ENCODE measurements at places on chromosomes 12 and 14.
A peak's percentile ranks its signal among the peaks of the same experiment; 100 is the strongest.

- no peak for DNase-seq
Measured at GRCh38 chr12:93790472-93791152, 113.4 kb downstream of the CRADD start.

DNA sequence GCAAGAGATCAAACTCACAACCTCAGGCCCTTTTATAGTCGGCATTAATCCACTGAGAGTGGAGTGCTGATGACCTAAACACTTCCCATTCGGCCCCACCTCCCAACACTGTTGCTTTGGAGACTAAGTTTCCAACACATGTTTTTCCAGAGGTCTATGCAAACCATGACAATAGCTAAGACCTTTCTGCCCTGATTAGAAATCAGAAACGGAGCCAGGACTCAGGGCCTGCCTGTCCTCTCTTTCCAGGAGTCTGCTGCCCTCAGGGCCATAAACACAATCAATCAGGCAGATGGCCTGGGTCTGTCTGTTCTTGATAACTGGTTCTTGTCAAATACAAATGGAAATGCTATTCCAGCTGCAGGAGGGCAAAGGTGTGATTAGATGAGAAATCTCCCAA is 97.2 kb upstream of the PSMC1 start:
- no peak for DNase-seq

- DNase-seq = no peak
Measured at GRCh38 chr14:22764382-22764781, 2.1 kb upstream of the OXA1L start.

DNA sequence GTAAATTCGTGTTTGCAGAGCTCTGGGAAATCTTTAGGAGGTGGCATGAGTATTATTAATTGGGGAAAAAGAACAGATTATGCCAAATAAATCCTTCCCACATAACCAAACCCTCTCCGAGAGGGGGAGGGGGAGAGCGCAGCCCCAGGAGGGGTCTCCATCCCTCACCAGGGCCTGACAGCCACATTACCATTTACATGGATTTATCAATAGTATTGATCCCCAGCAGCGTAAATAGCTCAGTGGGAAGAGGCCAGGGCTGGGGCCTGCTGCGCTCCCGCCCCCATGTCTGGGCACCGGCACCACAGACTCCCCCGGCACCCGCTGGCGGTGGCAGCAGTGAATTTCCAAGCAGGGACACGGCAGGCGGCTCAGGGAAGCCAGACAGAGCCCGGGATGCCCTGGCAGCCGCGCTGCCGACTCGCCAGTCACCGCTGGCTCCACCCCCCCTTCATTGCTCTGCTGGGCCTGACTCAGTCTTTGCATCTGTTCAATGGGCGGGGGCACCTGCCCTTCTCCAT is 2.4 kb downstream of the NCOR2 start:
- no peak for DNase-seq

DNA sequence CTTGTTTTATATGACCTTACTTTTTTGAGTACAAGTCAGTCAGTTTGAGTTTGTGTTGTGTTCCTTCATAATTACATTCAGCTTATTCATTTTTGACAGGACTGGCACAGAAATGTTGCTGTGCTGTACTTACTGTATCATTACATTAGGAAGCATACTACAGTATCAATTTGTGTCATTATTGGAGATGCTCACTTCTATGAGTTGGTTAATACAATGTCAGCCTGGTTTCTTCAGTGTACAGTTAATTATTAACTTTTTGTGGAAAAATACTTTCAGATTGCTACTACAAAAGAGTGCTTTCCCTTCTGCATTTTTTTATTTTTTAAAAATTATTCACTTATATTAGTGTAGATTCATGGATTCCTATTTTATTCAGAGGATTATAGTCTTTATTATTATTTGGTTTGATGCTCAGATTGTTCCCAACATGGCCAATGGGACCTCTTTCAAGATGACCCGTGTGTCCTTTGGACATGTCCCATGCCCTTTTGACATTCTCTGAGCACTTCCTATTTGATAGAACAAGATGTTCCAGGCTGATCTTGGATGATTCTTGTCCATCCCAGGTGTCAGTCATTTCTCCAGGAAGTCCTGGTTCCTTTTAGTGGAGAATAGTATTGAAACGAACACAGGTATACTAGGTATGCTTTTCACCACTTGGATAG is 66.6 kb downstream of the MON2 start:
- DNase-seq = no peak

GRCh38 chr12:42660968-42661937 is 71.7 kb upstream of the PRICKLE1 start:
- no peak for DNase-seq

GRCh38 chr14:106417224-106418049 is 891.1 kb downstream of the TMEM121 start:
- peak; percentile 71 for DNase-seq

DNA sequence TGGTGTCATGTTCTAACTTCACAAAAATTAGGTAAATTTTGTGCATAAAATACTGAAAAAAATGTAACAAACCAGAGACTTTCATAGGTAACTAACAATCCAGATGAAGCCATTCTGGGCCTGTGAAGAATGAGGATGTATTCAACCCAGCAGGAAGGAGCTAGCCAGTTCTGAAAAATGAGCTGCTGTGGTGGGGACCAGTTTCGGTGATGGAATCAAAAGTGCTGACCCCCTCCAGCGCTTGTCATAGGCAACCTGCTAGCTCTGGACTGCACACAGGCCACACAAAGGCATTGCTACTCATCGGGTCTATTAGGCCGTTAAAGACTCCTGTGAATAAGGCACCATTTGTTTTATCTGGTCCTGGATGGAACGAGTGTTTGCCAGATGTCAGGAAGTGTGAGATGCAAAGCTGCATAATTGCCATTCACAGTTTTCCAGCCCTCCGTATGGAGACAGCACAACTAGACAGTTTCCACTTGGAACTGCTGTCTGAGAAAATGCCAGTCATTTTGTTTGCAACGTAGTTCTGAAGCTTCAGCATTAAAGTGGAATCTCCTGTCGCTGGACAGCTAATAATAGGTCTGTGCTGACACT is 3.3 kb upstream of the RIMBP2 start:
- no peak for DNase-seq

DNA sequence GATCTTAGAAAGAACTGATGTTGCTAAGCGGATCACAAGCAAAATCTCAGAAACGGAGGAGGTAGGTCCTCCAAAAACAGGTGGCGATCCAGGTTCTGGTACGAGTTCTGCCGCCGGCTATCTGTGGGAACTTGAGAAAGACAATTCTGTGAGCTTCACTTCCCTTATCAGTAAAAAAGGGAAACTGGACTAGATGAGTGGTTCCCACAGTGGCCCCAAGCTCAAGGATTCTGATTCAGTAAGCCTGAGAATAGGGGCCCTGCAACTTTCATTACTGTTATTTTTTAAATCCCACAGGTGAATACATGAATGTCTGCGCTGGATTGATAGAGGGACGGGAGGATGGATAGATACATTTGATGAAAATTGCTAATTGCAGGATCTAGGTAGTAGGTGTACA is 160.2 kb downstream of the PPM1H start:
- no peak for DNase-seq

- DNase-seq = no peak
Measured at GRCh38 chr12:77058740-77059139, 6.6 kb downstream of the E2F7 start.

- DNase-seq = no peak
Measured at GRCh38 chr12:22981711-22982110, 356.7 kb downstream of the ETNK1 start.

DNA sequence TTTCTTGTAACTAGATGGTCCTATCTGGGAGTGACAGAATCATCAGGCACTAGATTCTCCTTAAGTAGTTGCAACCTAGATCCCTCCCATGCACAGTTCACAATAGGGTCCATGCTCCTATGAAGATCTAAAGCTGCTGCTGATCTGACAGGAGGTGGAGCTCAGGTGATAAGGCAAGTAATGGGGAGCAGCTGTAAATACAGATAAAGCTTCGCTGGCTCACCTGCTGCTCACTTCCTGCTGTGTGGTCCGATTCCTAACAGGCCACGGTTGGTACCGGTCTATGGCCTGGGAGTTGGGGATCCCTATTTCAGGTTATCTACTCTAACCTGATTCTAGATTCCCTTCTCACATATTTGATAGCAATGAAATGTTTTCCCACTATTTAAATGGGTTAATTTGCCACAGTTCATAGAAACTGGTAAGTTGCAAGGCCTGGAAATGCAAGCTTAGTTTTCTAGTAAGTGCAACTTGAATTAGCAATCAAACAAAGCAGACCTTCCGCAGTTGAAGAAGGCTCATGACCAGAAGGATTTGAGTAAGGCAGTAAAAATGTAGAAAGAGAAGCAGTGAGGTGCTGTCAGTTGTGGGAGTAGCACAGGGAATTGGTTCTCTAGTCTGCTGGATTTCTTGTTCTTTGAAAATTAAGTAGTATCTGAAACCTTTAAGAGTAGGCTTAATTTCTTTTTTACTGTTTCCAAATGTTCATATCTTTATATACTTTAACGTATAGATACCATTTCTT is 332.3 kb downstream of the EGLN3 start:
- DNase-seq = no peak

DNA sequence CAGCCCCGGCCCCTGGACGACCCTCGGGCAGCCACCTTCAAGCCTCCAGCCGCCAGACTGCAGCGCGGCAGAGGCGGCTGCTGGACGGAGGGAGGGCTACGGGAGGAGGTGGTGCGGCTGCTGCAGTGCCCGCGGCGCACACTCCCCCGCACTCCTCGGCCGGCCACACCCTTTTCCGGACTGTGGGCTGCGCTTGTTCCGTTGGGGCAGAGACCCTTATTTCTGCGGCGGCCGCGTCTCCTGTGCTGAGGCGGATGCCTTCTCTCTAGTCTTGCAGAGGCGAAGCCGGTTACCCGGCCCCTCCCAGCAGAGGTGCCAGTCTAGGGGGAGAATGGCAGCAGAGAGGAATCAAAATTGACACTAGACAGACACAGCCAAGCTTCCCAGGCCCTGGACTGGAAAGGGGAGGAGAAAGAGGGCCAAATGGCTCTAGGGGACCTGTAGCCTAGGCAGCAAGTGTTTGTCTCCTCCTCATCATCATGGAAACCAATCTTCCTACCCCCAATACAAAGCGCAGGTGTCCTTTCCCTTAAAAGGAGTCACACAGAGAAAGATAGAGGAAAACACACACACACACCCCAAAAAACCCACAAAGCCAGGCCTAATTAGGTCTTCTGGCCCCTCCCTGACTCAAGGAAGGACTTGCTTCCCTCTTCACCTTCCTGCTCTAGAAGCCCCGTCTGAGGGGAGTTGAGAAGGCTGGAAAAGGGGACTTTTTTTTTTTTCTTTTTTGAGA is 1.3 kb downstream of the ESYT1 start:
- DNase-seq = peak; percentile 81

DNA sequence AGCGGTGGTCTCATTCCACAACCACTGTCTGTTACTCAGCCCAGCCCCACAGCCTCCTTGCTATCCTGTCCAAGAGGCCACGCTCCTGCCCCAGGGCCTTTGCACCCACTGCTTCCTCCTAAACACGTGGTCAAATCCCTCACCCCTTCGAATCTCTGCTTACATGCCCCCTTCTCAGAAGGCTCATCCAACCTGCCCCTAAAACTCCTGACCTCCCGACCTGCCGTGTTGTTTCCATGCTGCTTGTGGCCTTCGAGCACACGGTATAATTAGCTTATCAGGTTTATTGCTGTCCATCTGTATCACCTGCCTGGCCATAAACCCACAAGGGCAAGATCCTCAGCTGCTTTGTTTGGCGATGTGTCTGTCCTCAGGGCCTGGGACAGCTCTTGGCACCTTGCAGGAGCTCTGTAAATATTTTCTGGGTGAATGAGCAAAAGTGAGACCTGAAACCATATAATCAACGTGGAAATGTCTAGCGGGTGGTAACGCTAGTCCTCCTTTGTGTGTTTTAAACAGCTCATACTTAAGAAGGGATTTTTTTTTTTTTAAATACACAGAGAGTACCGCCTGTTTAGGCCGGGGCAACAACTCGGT is 36.0 kb downstream of the SCARB1 start:
- no peak for DNase-seq

- no peak for DNase-seq
Measured at GRCh38 chr14:79325557-79325956, 885.7 kb downstream of the DIO2 start.

DNA sequence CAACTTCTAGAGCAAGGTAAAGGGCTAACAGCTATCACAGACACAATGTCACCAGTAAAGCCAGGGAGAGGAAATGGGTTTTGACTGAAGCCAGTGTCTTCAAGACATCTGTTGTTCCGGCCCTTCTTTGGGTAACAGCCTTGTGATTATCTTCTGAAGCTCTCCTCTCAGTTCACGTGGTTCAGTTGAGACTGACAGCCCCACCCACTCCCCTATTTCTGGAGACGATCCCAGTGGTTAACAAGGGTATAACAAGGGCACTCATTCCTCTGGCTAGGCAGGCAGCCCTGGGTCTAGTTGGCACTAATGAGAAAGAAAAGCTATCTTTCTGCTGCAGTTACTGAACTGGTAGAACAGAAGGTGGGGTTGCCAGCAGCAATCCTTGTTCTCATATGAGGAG is 6.9 kb downstream of the GNPTAB start:
- DNase-seq = peak; percentile 61

DNA sequence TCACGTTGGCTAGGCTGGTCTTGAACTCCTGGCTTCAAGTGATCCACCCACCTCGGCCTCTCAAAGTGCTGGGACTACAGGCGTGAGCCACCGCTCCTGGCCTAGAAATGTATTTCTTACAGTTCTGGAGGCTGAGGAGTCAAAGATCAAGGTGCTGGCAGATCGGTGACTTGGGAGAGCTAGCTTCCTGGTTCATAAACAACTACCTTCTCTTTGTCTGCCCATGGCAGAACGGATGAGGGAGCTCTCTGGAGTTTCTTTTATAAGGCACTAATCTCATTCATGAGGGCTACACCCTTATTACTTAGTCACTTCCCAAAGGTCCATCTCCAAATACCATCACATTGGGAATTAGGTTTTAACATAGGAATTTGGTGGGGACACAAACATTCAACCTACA is 38.9 kb downstream of the SLC17A8 start:
- DNase-seq = no peak

DNA sequence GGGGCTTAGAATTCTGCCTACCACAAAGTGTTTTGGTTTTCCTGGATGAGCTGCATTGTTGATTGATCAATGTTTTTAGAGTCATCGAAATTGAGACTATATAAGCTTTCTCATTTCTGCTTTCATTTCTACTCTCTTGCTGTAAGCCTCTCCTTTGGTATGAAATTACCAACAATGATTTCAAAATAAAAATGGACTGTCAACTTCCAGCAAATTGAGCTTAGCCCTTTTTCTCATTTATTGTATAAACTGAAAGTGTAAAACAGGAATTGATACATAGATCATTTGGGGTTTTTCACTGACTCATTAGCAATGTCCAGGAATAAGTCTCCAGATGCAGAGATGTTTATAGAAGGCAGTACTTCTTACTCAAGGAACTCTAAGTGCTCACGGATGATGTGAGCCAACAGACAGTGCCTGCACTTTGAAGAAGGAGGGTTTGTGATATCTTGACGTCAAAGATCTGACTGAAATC is 20.0 kb upstream of the PCNX1 start:
- DNase-seq = no peak

DNA sequence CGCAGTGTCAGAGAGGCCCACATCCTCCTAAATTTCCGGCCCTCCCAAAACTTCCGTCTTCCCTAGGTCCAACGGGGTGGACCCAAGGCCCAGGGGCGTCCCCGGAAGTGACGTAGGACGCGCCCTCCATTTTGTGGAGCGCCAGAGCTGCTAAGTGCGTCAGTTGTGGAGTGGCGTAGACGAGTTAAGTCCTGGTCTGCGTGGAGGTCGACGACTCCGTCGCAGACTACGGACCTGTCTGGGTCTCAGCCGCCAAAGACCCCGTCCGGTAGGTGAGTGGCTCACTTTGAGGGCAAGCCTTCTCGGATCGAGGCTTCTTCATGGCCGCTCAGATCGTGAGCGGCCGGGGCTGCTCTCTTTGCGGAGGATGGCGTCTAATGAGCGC is at the start of gene SRSF5:
TSS of gene SRSF5 (plus strand) at position 159 of the 385 bp plus-strand sequence. CDS start 1,015 bp downstream, outside the sequence.
- DNase-seq = peak; percentile 98

GRCh38 chr14:97107080-97107479 is 309.9 kb downstream of the VRK1 start:
- no peak for DNase-seq
